ENCODE measurements at places on chromosomes 12 and 14.

DNA sequence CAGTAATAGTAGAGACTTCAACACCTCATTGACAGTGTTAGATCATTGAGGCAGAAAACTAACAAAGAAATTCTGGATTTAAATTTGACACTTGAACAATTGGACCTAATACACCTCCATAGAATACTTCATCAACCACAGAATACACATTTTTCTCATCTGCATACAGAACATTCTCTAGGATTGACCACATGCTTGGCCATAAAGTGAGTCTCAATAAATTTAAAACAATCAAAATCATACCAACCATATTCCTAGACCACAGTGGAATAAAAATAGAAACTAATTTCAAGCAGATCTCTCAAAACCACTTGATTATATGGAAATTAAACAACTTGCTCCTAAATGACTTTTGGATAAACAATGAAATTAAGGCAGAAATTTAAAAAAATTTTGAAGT lies 82.3 kb downstream of the SLC38A4 start:
- peak; percentile 78 for DNase-seq

GRCh38 chr14:31261859-31262731 lies 54.5 kb upstream of the HECTD1 start:
- DNase-seq, result no peak

GRCh38 chr12:52350021-52350620 lies 17.2 kb downstream of the KRT85 start:
- no peak for DNase-seq

GRCh38 chr12:118055144-118055557 lies 5.8 kb downstream of the WSB2 start:
- DNase-seq, result no peak

- DNase-seq, result no peak
These were observed 1.6 kb downstream of the TMEM229B start for GRCh38 chr14:67486890-67487289.

DNA sequence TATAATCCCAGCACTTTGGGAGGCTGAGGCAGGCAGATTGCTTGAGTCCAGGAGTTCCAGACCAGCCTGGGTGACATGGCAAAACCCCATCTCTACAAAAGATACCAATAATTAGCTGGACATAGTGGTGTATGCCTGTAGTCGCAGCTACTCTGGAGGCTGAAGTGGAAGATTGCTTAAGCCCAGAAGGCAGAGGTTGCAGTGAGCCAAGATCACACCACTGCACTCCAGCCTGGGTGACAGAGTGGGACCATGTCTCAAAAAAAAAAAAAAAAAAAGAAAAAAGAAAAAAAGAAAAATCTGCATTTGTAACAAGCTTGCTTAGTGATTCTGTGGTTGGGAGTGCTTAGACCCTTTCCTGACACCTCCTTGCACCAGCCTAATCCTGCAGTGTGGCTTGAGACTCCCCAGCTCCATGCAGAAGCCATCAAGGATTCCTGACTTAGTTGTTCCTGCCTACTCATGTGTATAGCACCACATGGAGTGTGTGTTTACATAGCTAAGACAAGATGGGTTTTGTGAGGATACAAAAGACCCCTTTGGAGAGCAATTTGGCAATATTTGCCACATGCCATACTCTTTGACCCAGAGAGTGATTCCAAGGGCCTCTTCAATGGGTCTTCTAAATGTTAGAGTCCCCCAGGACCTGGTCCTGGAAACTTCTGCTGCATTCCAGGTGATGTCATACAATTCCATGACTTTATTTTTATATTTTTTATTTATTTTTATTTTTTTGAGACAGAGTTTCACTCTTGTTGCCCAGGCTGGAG lies 5.1 kb upstream of the TMED10 start:
- no peak for DNase-seq

DNA sequence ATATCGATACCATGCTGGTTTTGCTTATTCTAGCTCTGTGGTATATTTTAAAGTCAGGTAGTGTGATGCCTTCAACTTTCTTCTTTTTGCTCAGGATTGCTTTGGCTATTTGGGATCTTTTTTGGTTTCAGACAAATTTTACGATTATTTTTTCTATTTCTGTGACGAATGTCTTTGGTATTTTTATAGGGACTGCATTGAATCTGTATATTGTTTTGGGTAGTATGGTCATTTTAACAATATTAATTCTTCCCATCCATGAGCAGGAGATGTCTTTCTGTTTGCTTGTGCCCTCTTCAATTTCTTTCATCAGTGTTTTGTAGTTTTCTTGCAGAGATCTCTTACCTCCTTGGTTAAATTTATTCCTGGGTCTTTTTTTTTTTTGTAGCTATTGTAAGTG lies 10.8 kb upstream of the SLC4A8 start:
- no peak for DNase-seq

DNA sequence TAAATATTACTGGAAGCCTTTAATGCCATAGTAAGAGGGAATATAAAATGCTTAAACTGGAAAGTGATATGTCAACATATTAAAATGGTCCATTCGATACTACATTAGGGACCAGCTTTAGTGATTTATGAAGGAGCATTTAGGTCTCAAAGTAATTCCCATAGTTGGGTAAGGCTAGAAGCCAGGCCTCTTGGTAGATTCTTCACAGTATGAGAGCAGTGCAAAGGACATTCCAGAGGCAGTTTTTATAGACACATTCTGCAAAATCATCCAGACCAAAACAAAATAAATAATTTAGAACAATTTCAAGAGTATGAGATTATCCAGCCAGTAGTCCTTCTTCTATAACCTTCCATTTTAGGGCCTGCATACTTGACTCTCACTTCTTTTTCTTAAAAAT lies 142.6 kb upstream of the PDZRN4 start:
- no peak for DNase-seq

All from fibroblast of skin of left quadriceps (primary cell).